ENCODE measurements at places on chromosomes 3 and 15. TPM values are rescaled to one million over a fixed set of nuclear protein-coding genes. Genes with fewer than 3 reads are reported as not detected.

DNA sequence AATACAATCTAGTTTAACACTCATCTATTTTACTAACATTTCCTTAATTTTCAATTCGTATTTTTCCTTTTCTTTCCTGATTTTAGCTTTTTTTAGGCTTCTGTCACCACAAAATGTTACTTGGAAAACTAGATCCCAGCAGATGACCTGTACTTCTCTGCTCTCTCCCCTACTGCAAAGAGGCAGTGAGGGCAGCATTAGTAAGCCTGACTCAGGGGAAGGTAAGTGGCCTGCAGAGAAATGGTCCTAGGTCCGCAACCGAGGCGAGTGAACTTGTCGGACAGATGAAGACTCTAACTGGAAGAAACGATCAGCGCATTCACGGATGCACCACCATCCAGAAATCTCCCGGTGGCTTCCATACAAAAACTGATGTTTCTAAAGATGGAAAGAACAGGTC, 20.4 kb downstream of the TMEM43 start:
- DNase-seq, result no peak

DNA sequence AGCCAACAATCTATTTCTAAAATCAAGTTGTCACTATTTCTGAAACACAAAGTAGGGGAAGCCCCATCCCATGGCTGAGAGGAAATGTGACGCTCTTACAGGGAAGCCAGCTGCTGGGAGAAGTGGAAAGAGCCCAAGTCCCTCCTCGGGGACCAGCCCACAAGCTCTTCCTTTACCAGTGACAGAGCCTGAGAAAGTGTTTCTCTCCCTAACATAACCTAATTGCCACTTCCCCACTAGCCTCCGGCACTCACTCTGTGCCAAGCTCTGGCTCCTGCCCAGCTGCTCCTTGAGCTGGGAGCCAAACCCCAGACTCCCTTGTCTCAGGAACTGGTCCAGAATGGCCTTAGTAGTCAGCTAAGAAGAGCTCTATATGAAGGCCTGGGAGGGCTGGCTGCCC, 42.9 kb downstream of the TNFAIP8L3 start:
- DNase-seq, result no peak

GRCh38 chr15:80709542-80709941, 14.4 kb downstream of the ABHD17C start:
- DNase-seq, result no peak

AHSG gene
- total RNA-seq, result not detected

DPH6 gene
- 13.1 TPM for total RNA-seq

DNA sequence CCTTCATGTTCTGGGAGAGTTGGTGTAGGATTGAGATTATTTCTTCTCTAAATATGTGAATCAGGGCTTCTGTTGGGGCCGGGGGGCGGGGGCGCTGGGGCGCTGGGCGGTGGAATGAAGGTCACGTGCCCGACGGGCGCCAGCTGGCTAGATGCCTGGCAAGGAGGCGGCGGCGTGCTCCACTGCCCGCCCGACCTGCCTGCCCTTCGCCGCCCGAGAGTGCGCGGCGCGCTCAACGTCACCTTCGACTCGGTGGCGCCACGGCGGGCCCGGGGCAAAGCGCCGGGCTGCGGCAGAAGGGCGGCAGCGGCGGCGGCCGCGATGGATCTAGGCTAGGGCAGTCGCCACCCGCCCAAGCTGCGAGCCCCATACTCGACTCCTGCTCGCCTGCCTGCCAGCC, 47.0 kb upstream of the LHFPL4 start:
- peak; percentile 34 for DNase-seq

SYNM gene
- total RNA-seq, result 0.14 TPM

GRCh38 chr3:152400887-152401286, 132.2 kb downstream of the MBNL1 start:
- DNase-seq, result no peak

GRCh38 chr15:81419332-81419943, 45.4 kb upstream of the TMC3 start:
- no peak for DNase-seq

JAGN1 gene
- total RNA-seq, result 49.2 TPM

DNA sequence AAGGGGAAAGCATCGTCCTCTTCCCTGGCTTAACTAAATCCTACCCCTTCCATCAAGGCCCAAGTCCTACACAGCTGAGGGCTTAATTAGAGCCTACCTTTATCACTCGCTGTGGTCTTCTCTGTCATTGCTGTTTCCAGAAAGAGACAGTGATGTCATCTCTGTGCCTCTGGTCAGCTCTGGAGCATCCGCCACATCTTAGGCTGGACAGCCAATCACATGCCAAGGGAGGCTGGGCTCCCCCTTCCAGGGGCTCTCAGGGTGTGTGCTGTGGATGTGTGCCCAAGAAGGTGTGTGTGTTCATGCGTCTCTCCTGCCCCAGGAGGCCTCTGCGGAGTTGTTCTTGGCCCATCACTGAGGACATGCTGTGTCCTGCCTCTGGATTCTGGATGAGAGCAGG, 42.8 kb downstream of the CHST14 start:
- no peak for DNase-seq

DNA sequence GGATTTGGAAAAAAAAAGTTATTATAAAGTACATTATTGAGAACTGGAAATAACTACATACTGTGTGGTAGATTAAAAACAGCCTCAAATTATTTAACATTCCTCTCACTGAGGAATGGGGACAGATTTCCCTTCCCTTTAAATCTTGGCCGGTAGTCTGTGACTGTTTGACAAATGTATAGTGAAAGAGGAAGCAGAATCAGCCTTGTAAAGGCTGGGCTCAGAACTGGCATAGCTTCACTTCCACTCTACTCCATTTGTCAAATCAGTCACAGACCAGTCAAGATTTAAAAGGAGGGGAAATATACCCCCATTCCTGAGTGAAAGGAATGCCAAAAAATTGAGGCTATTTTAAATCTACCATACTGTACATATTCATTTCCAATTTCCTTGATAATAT, 18.2 kb upstream of the B4GALT4 start:
- DNase-seq, result no peak

DNA sequence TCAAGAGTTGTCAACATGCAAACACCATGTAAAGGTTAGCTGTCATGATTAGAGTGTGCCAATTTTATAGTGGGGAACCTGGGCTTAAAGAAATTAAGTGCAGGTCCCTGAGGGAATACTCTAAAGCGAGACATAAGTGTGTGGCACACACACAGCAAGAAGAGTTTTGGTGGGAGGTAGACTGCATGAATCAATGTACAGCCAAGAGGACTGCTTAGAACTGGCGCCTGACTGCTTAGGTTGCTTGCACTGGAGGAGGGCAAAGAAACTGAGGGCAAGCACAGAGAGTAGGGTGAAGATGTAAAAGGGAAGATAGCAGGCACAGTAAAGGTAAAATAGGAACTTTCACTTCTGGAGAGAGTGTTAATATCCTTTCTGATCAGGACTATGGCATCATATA, 184.9 kb downstream of the SOX2 start:
- DNase-seq, result no peak

- DNase-seq, result peak; percentile 33
Observed at GRCh38 chr3:150410311-150411105, 2.4 kb downstream of the TSC22D2 start.

DNA sequence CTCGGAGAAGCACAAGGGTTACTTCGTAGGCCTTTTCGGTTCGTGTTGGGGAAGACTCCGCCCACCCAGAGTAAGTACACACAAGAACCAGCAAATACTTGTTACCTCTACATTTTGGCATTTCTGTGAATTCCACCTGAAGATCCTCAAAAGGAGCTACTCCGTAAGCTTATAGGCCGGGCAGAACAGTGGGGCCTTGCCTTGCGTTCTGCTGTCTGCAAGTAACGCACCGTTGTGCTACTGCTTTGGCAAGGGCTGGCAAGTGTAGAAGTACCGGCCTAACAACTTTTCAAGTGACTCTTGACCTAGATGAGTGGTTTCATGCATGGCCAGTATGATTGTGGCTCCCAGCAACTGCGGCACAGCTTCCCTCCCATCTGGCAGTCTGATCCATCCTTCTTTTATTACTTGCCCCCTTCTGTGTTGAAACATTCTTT, 6.4 kb upstream of the DNAAF4 start:
- DNase-seq, result no peak

STRIT1 gene
- total RNA-seq, result not detected

DNA sequence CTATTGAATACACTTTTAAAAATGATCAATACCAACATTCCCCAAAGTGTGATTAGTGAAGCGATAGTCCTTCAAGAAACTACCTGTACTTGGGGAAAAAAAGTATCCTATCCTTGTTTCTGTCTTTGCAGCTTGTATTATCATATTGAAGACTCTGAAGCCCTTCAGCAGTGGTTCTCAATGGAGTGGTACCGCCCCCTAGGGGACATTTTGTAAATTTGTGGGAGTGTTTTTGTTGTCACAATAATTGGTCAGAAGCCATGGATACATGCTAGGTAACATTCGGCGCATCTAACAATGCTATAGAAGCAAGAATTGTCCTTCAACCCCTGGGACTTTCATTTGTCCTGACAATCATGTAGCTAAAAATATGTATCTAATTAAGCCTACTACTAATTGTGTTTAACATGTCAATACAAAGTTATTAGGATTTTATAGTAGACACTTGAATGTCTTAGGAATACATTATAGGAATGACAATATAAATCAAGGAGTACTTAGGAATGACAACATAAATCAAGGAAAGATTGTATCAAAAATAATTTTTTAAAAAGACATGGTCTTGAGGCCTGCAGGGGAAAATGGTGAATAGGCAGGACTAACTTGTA, 53.7 kb downstream of the NMD3 start:
- peak; percentile 31 for DNase-seq

APBA2 gene
- 29.2 TPM for total RNA-seq

SLC24A5 gene
- not detected for total RNA-seq

EIF4E3 gene
- total RNA-seq, result 26.1 TPM

DNA sequence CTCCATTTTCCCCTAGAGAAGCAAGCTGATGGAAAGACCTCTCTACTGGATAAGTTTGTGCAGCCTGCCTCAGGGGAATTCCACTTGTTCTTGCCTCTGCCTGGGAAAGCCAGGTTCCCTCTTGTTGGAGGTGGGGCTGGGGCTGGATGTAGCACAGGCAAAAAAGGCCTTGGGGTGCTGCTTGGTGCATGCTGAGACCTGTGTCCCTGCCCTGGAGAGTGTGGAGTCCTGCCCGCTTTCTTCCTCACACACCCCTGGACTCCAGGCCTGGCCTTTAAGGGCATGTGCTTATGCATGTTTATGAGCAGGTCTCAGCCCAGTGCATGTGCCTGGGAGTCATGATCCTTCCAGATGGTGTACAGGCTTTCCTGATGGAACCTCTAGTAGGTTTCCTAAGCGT, 23.5 kb upstream of the JMJD7 start:
- DNase-seq, result no peak

PDIA5 gene
- 17.8 TPM for total RNA-seq

AGBL1 gene
- not detected for total RNA-seq

GRCh38 chr3:94066506-94067500, 3.9 kb downstream of the NSUN3 start:
- no peak for DNase-seq

GRCh38 chr3:176566757-176567156, 630.5 kb downstream of the TBL1XR1 start:
- no peak for DNase-seq

GRM2 gene
- total RNA-seq, result 0.37 TPM

DNA sequence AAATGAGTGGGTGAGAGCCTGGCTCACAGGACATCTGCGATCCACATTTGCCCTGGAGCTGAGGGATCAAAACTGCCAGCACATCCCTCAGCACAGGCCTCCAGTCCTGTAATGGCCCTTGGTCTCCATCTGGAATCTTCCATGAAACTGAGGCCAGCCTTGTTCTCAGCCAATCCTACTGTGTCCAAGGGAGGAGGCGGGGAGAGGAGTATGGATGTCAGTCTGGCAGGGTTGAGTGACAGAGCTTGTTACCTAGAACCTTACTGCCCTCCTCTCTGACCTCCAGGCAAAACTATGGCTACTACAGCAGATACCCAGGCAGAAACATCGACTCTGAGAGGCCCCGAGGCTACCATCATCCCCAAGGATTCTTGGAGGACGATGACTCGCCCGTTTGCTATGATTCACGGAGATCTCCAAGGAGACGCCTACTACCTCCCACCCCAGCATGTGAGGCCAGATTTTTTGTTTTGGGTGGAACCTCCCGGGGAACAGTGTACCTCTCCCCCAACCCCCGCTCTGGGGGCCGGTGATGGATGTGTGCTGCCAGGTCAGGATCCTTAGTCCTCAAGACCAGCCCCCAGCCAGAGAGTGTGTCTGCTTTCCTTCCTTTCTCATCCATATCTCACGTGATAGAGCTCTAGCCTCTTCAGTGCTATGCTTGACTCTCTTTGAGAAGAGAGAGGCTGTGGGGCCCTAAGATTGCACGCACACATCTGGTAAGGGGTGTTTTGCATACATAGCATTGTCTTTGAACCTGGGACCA, 41.3 kb downstream of the CHDH start:
- no peak for DNase-seq

DNA sequence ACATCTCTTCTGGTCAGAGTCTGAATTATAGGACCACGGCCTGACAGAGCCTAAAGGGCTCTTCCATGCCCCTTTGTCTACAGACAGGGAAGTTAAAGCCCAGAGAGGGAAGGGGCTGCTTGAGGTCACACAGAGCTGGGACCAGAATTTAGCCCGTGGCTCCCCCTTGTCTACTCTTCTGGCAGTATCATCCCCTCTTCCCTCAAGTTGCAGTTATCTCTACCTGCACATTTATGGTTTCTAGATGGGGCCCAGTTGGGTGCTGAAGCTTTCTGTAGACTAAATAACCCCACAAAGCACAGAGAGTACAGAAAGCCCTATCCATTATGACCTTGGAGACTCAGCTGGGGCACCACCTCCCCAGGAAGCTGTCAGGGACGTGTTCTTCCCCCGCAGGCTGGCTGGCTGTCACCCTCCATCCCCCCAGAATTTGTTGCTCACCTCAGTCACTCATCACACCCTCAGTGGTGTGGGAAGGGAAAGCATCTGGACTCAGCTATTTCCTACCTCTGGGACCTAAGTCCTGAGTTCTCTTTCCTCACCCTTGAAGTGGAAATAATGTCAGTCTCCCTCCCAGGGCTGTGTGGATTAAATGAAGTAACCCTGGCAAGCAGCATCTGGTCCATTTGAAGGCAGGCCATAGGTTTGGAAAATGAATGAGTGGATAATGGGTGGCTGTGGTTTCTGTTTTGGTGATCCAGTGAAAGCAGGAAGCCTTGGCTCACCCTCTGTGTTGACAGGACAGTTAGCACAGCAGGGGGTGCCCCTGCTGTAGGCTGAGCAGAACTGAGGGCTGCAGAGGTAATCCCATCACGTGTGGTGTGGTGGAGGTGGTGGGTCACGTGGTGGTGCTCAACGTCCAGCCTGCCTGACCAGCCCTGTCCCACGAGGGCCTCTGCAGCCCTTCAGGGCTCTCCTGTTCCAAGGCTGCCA, 16.3 kb downstream of the ACOX2 start:
- no peak for DNase-seq

GASK1A gene
- not detected for total RNA-seq

LEKR1 gene
- 0.74 TPM for total RNA-seq

- DNase-seq, result no peak
Observed at GRCh38 chr3:23113455-23114171, 89.5 kb upstream of the UBE2E2 start.

GRCh38 chr3:2098398-2099027, at the start of gene CNTN4:
TSS of gene CNTN4 (plus strand) at chr3:2098866.
- peak; percentile 40 for DNase-seq

LDHAL6B gene
- not detected for total RNA-seq

DNA sequence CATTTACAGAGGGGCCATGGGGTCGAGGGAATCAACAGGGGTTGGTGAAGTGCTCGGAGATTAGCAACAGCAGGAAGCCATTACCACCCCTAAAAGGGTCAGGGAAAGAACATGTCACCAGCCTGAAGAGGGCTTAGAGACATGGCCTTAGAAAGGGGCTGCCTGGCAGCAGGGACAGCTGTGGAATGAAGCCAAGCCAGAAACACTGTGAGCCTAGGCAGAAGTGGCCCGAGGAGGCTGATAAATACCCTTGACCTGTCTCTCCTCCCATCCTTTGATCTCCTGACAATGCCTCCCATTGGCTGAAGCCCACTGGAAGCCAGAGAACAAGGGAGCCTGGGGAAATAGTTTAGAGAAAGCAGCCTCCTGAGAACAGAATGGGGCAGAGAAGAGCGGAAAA, 31.4 kb downstream of the GPD1L start:
- DNase-seq, result no peak

Data from activated naive CD8-positive, alpha-beta T cell treated with anti-CD3 and anti-CD28 coated beads for 36 hours (primary cell).